ENCODE measurements at places on chromosomes 3 and 15. TPM values are rescaled to one million over a fixed set of nuclear protein-coding genes. Genes with fewer than 3 reads are reported as not detected.

DNA sequence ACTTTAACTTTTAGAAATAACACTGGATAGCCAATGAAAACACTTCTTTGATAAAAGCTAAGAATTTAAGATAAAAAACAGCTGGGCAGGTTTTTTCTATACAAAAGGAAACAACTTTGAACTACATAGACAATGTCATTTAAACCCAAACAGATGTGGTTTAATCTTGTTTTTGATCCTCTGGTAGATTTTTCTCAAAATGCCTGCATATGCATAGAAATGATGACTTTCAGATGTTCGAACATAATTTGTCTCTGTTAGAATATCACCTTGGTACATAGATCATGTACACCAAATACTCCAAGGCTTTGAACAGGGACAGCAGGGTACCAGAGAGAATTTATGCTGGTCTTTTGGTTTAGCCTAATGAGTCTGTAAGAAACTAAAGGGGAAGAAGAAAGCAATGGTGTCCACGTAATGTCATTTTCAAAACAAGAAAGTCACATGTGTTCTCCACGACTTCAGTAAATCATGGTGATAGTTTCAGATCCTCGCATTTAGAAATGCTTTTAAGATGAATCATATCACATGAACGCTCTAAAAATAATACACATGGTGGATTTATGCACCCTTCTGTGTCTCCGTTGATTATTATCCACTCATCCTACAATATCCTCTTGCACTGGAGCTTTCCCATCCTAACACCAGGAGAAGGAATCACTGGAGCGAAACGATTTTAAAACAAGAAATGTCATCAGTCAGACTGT, 160.1 kb upstream of the PDZRN3 start:
- DNase-seq = no peak

DNA sequence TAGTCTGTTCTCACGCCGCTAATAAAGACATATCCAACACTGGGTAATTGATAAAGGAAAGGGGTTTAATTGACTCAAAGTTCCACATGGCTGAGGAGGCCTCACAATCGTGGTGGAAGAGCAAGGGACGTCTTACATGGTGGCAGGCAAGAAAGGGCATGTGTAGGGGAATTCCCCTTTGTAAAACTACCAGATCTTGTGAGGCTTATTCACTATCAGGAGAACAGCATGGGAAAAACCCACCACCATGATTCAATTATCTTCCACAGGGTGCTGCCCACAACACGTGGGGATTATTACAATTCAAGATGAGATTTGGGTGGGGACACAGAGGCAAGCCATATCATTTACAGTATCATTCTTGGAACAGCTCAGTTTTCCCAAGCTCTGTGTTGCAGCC, 268.0 kb downstream of the SUCLG2 start:
- DNase-seq = no peak

- no peak for DNase-seq
These were observed 43.5 kb upstream of the RSL24D1 start for GRCh38 chr15:55240125-55240760.

DNA sequence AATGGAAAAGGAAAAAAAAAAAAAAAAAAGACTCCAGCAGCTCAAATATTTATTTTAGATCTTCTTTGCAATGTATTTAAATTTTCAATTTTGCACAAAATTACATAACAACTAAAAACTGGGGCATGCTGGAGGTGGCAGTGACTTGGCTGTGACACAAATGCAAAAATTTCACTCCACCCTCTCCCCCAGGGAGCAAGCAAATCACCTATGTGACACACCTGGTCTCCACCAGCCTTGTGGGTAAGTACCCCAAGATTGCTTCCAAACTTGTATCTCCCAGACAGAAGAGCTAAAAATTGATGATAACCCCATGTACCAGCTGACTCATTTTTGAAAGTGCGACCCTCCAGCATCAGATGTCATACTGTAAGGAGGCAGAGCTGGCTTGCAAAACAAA, 32.0 kb downstream of the UBE3A start:
- DNase-seq = no peak

The TUSC7 gene
- total RNA-seq = not detected

The SENP5 gene
- total RNA-seq = 17.5 TPM

DNA sequence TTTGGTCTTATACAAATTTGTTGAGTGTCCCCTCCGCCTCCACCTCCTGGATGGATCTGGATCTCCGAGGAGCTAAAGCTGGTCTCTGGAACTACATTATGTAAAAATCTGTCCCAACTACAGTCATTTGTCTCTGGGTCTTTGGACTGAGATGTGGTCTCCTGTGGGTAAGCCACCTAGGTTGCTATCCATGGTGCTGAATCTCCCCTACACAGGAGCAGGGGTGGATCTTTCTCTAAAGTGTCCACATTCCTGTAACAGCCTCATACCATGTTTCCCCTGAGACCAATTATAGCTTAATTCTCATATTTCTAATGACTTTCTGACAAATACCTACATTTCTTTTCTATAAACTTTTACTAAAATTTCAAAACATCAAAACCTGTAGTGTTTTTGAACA, 625.8 kb downstream of the TAFA4 start:
- no peak for DNase-seq

GRCh38 chr3:39960515-39961191, 151.2 kb downstream of the MYRIP start:
- DNase-seq = no peak

DNA sequence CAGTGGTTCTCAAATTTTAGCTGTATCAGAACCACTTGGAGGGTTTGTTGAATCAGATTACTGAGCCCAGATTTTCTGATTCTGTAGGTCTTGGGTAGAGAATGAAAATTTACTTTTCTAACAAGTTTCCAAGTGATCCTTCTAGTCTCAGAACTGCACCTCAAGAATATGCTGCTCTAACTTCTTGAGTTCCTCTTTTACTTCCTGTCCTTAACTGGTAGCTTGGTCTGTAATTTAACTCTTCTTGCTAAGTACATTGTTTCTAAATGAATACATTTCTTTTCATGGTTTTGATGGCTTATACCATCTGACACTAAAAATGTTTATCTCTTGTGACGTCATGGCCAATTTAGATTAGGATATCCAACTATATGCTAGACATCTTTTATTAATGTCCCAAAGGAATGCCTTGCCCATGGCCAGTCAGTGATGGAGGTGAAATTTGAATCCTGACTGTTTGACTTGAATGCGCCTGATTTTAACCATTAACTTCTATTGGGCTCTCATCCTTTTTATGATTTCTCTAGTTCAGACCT, 262.6 kb upstream of the NAALADL2 start:
- DNase-seq = no peak

DNA sequence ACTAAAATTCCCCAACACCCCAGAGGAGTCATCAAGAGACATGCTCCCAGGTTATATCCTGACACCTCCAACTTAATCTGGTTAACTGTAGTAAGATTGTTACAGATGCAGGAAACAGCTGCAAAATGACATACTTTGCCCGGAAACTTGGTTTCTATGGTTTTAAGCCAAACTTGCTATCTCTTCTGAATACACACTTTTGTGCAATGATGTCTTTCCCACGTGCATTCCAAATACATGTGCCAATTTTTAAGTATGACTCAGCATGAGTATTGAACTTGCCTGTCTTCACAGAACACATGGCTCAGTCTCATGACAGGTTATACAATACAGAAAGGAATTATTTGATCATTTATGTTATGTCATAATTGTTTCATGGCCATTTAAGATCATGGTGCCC, 207.0 kb upstream of the DCBLD2 start:
- no peak for DNase-seq

DNA sequence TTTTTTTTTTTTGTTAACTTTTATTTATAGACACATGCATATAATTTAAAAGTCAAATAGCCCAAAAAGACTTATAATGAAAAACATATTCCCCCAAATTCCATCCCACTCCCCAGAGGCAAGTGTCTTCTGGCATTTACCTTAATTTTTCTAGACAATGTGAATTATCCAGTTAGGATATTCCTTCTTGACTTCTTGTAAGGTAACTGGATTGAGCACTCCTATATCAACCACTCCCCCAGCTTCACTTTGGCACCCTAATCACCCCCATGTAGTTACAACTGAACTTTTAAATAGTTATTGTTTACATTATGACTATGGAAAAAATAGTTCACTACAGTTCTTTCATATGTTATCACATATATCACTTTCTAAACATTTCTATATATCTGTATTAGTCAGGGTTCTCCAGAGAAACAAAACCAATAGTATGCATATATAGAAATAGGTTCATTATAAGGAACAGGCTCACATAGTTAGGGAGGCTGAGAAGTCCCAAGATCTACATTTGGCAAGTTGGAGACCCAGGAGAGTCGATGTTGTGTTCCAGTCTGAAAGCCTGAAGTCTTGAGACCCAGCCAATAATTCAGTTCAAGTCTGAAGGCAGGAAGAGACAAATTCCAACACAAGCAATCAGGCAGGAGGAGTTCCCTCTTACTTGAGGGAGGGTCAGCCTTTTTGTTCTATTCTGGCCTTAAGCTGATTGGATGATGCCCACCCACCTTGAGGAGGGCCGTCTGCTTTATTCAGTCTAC, 175.8 kb downstream of the THSD4 start:
- DNase-seq = no peak

The PRKCD gene
- 31.5 TPM for total RNA-seq

The CHRNA3 gene
- total RNA-seq = 0.06 TPM

The HHLA2 gene
- not detected for total RNA-seq

- DNase-seq = no peak
These were observed 30.1 kb upstream of the LRRC3B start for GRCh38 chr3:26592451-26592850.

- peak; percentile 60 for DNase-seq
These were observed 37.7 kb downstream of the PLD1 start for GRCh38 chr3:171772427-171773056.

The ADGRG7 gene
- not detected for total RNA-seq

GRCh38 chr3:48397767-48398681, 26.0 kb downstream of the FBXW12 start:
- DNase-seq = no peak

Data from left cardiac atrium (tissue), 4 donors.